ENCODE measurements at places on chromosomes 7 and 10.

GRCh38 chr10:95467162-95467599 is 94.0 kb downstream of the SORBS1 start:
- no peak overlapping the region for H3K27ac ChIP-seq
- DNase-seq, result peak; percentile 59
- peaks cover 52% of the 10 kb centered on the region for H3K4me1 ChIP-seq
- H3K36me3 ChIP-seq, result no peaks in the 10 kb centered on the region
- H3K4me3 ChIP-seq, result no peak overlapping the region

DNA sequence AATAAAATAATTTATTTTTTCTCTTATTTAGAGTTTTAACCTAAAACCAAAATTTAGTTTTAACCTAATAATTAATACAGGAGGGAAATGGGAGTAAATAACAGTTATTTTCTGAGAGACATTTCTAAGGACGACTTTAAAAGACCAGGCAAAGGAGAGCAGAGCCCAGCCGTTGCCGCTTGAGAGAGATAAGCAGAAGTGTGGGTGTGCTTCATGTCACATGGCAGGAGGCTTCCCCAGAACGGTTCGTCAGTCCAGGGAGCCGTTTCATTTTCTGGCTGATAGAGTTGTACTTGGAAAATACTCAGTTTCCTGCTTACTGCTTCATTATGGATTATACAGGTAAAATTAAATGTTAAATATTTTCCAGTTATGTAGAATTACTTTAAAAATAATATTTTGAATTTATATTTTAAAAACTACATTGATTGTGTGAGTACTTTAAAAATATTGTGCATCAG is 61.4 kb downstream of the ST7 start:
- H3K27ac ChIP-seq, result no peak overlapping the region
- H3K36me3 ChIP-seq, result no peaks in the 10 kb centered on the region
- DNase-seq, result peak; percentile 58
- no peaks in the 10 kb centered on the region for H3K27me3 ChIP-seq
- H3K4me1 ChIP-seq, result peaks cover 7% of the 10 kb centered on the region

DNA sequence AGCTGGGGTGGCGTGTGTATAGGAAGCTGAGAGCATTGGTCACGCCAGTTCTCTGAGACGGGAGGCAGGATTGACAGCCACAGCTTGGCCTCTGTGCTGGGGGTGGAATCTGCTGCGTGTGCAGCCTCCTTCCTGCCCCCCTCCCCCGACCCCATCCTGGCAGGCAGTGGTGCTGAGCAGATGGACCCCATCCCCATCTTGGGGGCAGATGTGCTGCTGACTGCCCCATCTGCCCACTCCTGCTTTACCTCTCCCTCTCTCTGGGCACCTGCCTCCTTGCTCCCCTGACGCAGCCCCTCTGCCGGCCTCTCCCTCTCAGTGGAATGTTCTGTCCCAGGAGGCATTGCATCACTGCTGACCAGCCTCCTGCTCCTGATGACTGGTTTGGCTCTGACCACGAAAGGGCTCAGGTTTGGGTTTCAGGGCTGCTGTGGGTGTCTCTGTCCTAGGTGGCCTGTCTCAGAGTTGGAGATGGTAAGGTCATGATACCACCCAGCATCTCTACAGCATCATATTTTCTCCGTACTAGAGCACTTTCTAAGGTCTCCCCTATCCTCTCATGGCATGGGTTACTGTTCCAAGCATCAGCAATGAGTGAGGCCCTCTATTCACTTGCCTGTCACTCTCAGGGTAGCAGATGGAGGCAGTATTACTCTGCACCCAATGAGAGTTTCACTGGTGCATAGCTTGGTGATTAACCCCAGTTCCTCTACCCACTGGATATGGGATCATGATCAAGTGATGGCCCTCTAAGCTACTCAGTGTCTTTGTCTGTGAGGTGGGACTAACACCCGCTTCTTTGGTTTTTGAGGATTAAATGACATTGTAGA is 81.9 kb downstream of the RBM20 start:
- H3K4me3 ChIP-seq, result no peak overlapping the region
- H3K4me1 ChIP-seq, result no peaks in the 10 kb centered on the region
- H3K36me3 ChIP-seq, result no peaks in the 10 kb centered on the region
- DNase-seq, result no peak
- H3K27me3 ChIP-seq, result no peaks in the 10 kb centered on the region

GRCh38 chr7:132381742-132382472 is 194.4 kb downstream of the PLXNA4 start:
- no peaks in the 10 kb centered on the region for H3K36me3 ChIP-seq
- DNase-seq, result peak; percentile 27
- no peaks in the 10 kb centered on the region for H3K27me3 ChIP-seq
- H3K4me1 ChIP-seq, result peaks cover 14% of the 10 kb centered on the region

DNA sequence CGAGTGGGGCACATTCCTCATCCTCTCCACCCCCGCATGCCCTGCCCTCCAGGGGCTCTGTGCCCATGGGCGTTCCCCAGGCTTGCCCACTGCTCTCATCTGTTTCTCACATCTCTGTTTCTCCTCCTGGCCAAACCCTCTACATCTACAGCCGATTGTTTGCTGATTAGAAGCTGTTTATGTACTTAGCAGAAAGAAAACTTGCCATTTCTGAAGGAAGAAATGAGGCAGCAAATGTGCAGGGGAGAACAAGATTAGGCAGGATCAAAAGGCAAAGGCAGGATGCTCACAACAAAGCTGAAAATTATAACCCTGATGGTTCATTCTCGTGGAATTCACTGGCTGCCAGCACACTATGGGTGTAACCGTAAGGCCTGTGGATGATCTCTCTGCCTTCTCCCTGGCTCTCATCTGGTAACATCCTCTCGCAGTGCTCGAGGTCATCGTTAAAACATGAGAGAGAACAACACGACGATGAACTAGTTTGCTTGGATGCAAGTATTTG is 111.6 kb upstream of the KLF14 start:
- H3K4me3 ChIP-seq, result no peak overlapping the region
- H3K27ac ChIP-seq, result no peak overlapping the region
- no peaks in the 10 kb centered on the region for H3K4me1 ChIP-seq
- H3K36me3 ChIP-seq, result no peaks in the 10 kb centered on the region
- no peak for DNase-seq

GRCh38 chr10:110258542-110258941 is 46.2 kb downstream of the SMNDC1 start:
- H3K36me3 ChIP-seq, result no peaks in the 10 kb centered on the region
- H3K4me1 ChIP-seq, result peaks cover 4% of the 10 kb centered on the region
- H3K27me3 ChIP-seq, result no peaks in the 10 kb centered on the region
- DNase-seq, result no peak
- no peak overlapping the region for H3K4me3 ChIP-seq

DNA sequence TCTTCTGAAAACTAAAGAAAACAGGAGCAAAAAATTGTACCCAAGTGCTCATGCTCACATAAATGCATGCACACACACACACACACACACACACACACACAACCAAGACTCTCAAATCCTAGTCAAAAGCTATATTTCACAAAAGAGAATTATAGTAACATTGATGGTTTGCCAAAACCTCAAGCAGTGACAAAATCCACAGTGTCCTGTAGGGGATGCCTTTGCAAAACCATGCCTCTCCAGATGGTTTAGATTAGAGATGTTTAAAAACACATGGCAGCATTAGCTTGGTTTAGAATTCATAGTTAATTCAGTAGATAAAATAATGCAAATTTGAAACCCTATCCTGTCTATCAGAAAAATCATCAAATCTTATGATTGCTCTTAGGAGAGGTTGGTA is 232.2 kb downstream of the DYNC1I1 start:
- H3K27ac ChIP-seq, result no peak overlapping the region
- no peak overlapping the region for H3K4me3 ChIP-seq
- DNase-seq, result no peak
- no peaks in the 10 kb centered on the region for H3K27me3 ChIP-seq
- no peaks in the 10 kb centered on the region for H3K4me1 ChIP-seq

DNA sequence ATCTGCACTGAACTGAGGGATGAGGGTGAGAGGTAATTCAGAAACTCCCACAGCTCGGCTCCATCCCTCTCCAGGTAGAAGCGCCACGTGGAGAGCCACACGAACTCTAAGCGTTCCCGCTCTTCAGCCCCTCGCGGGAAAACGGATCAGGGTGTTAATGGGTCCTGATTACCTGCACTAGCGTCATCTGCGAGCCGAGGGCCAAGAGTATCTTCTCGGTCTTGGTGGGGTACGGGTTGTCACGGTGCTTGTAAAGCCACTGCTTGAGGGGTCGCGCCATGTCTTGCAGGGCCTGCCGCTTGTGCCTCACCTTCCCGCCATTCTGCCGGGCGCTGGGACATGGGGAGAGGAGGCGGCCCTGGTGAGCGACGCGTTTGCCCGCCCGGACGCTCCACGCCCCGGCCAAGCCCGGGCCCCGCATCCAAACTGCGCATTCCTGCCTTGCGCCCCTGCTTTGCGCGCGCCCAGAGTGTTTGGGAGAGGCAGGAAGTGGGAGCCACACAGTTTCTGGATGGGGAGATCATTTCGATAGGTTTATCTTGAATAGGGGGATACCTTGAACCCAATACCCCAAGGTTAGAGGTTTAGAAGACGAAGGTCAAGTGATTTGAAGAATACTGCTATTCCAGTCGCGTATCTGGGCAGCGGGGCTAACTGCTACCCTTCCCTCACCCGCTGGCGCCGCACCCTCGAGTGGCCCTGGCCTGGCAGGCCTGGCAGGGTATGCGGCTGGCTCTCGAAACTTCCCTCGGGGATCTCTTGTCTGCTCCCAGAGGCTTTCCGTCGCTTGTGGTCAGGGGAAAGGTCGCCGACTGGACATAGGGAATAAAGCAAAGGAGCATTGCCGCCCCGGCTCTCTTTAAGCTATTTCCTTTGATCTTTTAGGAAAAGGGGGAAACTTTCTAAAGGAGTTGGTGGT is 4.2 kb downstream of the MKX start:
- no peak overlapping the region for H3K27ac ChIP-seq

- no peaks in the 10 kb centered on the region for H3K36me3 ChIP-seq
- H3K4me1 ChIP-seq, result no peaks in the 10 kb centered on the region
- DNase-seq, result no peak
- H3K27me3 ChIP-seq, result no peaks in the 10 kb centered on the region
These were observed 27.8 kb downstream of the HEPACAM2 start for GRCh38 chr7:93198472-93198871.

DNA sequence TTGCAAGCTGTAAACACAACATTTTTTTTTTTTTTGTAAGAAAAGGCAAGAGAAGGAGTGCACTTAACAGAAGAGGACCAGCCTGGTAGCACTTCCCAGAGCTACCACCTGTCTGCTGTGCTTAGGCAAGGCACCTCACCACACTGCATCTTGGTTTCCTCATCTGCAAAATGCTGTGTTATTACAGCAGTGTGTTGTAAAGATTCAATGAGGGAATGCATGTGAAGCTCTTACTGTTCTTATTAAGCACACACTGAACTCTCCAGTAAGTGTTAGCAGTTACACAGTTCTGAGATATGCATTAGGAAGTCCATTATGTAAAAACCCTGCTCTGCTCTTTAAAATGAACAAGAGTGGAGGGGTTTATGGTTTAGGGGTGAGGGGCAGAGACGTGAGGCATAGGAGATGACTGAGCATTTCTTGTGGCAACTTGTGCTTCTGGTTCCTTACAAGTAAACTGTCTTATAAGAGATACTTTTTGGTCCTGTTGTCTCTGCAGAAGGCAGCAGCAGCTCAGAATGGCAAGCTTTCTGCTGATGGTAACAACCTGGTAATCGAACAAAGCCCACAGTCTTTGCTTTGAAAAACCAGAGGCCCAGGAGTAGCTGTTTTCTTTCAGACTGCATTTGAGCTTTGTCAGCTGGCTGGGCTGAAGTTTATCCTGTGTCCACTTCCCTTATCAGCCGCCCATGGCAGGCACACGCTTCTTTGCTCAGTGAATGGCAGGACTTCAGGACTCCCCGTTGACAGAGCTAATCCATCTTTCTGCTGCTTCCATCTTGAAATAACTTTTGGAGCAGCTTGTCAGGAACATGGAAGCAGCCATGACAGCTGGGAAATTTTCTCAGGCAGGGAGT is 98.8 kb upstream of the BMPER start:
- H3K4me1 ChIP-seq, result no peaks in the 10 kb centered on the region
- H3K4me3 ChIP-seq, result no peak overlapping the region
- H3K36me3 ChIP-seq, result no peaks in the 10 kb centered on the region
- H3K27me3 ChIP-seq, result no peaks in the 10 kb centered on the region
- H3K27ac ChIP-seq, result no peak overlapping the region

DNA sequence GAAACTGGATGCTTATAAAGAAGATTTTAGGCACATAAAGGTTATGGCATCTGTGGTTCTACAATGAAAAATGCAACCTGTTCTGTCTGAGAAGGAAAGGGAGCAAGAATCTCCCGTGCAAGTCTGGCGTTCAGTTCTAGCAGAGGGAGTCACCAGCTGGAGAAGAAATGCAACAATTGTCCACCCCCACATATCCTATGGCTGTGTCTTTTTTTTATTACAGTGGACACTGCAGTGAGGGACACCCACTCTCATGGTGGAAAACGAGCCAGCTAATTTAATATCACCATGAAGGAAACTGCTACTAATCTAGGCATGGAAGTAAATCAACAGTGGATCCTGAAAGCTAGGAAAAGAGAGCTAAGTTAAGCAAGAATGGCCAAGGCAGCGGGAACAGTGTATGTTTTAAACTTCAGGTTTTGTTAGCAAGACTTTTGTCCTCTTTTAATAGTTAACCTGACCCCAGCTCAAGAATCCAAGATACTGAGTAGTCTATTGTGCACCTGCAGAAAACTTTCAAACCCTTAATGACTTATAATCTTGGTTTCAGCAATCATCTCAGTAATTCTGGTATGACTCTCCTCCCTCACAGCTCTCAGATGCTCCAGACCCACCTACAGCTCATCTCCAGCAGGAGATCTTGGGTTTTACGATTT is 149.3 kb downstream of the FGFR2 start:
- DNase-seq, result no peak
- no peak overlapping the region for H3K4me3 ChIP-seq
- H3K36me3 ChIP-seq, result no peaks in the 10 kb centered on the region
- H3K4me1 ChIP-seq, result peaks cover 32% of the 10 kb centered on the region
- no peaks in the 10 kb centered on the region for H3K27me3 ChIP-seq
- peak overlapping the region; percentile 12 for H3K27ac ChIP-seq

GRCh38 chr7:87435546-87435945 is 39.9 kb downstream of the ABCB4 start:
- no peaks in the 10 kb centered on the region for H3K27me3 ChIP-seq
- H3K36me3 ChIP-seq, result no peaks in the 10 kb centered on the region
- H3K4me3 ChIP-seq, result no peak overlapping the region

DNA sequence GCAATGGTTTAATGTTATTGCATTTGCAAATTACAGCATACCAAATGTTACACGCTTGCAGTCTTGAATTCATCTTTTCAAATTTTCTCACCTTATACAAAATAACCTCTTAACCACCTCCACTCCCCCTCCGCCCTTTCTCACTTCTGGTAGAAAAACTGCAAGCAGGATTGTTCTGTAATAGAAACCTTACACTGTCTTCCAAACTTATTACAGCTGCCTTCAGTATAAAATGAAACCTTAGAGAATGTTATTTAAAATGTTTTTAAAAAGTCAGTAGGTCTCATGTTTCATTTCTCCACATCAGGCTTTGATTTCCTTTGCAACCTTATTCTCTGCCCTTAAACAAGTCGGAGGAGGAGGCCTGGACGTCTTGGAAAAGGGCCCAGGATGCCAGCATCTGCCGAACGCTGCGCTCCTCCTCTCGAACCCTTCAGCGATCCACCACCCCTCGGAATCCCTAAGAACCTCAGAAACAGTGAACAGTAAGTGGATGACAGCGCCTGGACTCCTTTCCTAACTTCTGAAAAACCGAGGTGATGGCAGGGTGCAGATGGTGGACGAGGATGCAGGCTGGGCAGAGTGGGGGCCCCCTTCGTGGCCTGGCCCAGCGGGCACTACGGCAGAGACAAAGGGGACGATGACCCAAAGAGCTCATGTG is 74.0 kb downstream of the FGFR2 start:
- no peaks in the 10 kb centered on the region for H3K36me3 ChIP-seq
- H3K27ac ChIP-seq, result peak overlapping the region; percentile 15
- peaks cover 44% of the 10 kb centered on the region for H3K4me1 ChIP-seq
- no peak overlapping the region for H3K4me3 ChIP-seq
